Vein endothelial cell (primary cell): ENCODE measurements at places on chromosomes 11 and 22. TPM values are rescaled to one million over a fixed set of nuclear protein-coding genes. Genes with fewer than 3 reads are reported as not detected.

Gene BEST1
- not detected in 2 replicates for total RNA-seq

Gene FXYD6
- 0.33 and 0.67 TPM in 2 replicates for total RNA-seq

Gene MMP8
- not detected in 2 replicates for total RNA-seq

Gene KCNJ1
- 0.33 TPM in 1 of 2 replicates, not detected in the other for total RNA-seq
